ENCODE measurements at places on chromosomes 1 and 21. TPM values are rescaled to one million over a fixed set of nuclear protein-coding genes. Genes with fewer than 3 reads are reported as not detected.

DNA sequence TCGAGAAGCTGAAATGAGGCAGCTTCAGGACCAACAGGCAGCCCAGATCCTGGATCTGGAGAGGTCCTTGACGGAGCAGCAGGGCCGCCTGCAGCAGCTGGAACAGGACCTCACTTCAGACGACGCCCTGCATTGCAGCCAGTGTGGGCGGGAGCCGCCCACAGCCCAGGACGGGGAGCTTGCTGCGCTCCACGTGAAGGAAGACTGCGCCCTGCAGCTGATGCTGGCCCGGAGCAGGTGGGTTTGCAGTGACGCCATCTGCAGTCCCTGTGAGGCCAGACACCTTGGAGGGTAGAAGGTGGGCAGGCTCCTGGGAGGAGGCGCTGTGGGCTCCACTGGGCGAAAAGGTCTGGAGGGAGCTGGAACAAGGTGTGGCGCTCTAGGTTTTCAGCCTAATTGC is 39.7 kb downstream of the PCNT start:
- no peak for DNase-seq

DNA sequence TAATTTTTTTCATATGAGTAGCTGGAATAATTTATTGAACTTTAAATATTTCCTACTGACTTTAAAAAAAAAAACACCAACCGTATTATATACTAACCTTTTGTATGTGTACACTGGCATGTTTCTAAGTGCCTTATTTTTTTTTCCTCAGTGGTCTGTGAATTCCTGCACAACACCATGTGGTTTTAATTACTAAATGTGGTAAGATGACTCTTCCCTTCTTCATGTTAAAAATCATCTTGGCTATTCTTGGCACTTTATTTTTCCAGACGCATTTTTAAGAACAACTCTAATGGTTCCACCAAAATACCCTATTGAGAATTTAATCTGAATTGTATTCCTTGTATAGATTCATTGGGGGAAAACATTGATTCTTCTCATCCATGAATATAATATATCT is 28.4 kb downstream of the PPP2R5A start:
- no peak for DNase-seq

DNA sequence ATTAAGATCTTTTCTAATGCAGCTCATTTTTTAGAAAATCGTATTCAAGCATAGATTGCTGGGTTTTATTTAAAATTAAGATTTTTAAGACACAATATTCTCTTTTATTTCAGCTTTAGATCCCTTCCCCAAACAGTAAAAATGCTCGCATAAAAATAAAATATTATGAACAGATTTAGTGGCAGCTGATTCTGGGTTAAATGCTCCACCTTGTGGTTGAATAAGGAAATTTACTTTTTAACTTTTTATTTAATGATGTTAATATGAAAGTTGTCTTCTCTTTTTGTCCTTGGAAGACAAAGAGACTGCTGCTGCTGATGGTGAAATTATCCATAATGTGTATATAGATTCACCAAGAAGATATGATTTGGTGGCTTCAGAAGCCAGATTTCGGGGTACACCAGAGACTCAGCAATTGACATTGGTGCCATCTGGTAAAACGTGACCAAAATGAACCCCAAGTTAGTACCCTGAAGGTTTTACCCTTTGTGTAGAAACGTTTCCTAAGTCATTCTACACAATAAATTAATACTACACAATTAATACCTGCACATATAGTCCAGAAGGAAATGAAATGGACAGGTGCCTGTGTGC is 128.0 kb downstream of the ADAMTS1 start:
- DNase-seq, result peak; percentile 22

The MPL gene
- not detected for total RNA-seq

DNA sequence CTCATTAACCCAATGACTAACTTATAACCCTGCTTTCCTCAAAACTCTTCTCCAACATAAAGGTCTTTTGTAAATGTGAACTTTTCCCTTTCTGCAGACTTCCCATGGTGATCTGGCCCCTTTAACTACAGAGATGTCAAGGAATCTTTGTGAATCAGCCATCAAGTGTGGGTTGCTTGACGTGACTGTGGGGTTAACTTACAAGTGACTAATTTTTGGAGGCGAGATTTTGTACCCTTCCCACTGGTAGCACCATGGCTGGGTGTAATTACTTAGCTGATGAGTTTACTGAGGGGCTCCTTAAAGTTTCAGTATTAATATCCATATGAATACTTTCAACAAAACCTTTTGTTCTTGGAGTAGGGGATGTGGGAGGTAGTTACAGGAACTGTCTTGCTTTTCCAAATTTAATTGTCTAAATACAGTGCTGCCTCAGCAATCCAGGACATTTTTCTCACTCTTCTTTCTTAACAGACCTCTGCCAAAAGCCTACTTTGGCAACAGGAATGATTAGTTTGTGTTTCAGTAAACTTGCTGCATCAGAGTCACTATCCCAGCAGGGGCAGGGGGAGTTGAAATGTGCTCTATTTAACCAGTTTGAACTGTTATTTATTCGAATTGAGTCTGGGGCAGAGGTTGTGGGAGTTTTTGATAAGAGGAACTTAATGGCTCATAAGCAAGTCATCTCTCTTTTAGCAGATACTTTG is 217.3 kb upstream of the FGGY start:
- peak; percentile 55 for DNase-seq

DNA sequence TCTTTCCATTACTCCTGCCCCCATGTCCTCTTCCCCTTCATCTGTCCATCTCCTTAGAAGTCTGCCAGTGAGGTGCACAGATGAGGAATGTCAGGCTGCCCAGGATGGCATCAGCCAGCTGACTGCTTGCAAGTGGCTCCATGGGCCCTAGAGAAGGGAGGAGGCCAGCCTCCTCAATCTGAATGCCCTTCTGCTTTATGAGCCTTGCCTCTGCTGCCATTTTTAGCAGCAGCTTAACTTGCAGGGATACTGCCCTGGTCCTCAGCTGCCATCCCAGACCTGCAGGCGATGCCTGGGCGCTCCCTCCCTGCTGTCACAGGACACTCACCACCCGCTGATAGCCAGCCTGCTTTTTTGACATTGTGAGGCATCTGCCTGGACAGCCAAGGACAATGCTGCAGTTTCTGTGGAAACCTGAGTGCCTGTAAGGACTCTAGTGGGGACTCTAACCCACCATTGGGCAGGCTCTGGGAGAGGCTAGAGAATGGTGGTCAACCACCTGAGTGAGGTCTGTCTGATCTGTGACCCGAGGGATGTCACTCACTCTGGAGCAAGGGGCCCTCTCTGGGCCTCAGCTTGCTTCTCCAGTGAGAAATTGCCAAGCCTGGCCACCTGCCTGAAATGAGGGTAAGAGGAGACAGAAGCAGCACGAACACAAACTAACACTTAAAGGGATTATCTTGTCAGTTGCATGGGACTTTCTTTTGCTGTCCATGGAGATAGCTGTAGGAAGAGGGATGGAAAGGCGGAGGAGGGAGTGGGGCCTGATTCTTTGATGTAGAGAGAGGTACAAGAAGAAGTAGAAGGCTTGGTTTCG is 185.0 kb downstream of the MIS18A start:
- no peak for DNase-seq

DNA sequence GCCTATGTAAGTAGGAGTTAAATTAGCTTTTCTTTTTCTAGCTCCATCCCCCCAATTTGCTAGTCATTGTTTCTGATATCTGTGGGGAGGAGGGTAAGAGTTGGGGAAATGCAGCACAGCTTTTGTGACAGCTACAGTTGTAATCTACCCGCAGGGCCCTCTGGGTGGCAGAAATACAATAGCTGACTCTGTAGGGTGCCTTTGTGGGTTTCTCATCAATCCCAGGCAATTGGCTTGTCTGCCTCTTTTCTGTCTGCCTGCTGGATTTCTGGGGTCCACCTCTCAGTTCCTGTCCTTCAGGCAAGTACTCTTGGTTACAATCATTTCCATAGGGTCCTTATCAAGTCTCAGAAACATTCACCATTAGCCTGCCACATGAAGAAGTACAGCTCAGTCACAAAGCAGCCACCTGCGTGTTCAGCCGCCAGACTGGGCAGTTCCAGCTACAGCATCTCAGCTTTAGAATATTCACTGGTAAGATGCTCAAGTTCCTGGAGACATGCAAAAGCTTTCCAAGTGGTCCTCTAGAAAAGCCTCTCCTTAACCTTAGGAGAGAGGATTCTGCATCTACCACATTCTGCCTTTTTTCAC is 19.2 kb upstream of the SLC44A5 start:
- no peak for DNase-seq

The DMRTA2 gene
- total RNA-seq, result not detected

The SMIM1 gene
- not detected for total RNA-seq

DNA sequence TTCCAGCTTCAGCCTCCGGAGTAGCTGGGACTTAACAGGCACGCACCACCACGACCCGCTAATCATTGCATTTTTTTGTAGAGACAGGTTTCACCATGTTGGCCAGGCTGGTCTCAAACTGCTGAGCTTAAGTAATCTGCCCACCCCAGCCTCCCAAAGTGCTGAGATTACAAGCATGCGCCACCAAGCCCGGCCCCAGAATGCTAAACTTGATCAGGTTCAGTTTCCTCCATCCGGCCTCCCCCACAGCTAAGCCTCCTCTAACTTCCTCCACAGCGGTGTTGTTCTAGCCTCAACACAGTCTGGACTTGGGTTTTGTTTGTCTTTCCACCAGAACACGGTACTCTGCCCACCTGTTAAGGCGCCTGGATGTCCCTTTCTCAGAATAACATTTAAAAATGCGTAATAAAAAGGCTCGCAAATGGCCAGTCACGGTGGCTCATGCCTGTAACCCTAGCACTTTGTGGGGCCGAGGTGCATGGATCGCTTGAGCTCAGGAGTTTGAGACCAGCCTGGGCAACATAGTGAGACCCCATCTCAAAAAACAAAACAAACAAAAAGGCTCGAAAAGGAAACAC is 2.4 kb downstream of the PARP1 start:
- DNase-seq, result no peak

GRCh38 chr21:36245649-36246048 is 74.3 kb upstream of the MORC3 start:
- no peak for DNase-seq

The RAB3B gene
- total RNA-seq, result 33.9 TPM

The RIPK4 gene
- total RNA-seq, result 65.1 TPM

GRCh38 chr1:240701412-240701811 is 89.5 kb upstream of the GREM2 start:
- DNase-seq, result no peak

All from renal cortical epithelial cell (primary cell).